ENCODE measurements at places on chromosomes 5 and 9.

DNA sequence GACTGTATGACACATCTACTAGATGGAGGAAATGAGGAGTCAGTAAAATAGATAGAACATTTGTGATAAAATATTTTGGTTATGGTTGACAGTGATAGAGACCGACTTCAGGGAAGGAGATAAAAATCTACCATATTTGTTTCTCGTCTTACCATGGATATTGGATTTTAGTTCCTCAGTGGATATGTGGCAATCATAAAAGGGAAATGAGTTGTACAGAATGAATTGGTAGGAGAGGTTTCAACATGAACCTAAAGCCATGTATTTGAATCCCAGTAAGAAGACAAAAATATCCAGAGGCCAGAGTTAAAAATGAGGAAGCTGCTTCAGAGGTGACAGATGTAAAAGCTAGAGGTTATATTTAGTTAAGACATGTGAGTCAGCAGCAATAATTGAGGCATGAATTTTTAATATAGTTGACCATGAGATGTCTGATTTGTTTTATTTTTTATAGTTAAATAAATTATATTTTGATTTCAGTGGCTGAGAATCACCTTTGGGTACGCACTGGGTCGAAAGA, 480.4 kb upstream of the TUSC1 start:
- DNase-seq: no peak

DNA sequence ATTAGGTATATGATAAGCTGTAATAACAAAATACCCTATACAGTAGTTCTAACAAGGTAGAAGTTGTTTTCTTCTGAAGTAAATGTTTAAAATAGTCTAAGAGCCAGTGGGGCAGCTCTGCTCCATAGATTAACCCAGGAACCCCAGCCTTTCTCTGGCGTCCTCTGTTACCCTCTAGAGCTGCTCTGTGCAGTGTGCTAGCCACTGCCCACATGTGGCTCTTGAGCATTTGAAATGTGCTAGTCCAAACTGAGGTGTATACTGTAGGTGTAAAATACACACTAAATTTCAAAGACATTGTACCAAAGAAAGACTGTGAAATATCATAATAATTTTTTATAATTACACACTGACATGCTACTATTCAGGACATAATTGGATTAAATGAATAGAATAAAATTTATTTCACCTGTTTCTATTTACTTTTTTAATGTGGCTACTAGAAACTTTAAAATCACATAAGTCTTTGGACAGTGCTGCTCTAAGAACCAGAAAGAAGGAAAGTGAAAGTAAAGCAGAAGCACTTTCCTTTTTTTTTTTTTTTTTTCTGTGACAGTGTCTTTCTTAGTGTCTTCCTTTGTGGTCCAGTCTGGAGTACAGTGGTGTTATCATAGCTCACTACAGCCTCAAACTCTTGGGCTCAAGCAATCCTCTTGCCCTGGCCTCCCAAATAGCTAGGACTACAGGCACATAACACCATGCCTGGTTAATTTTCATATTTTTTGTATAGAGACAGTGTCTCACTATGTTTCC, 39.3 kb downstream of the RAI14 start:
- DNase-seq: no peak

GRCh38 chr5:4095918-4096630, 500.4 kb downstream of the IRX1 start:
- DNase-seq: no peak

DNA sequence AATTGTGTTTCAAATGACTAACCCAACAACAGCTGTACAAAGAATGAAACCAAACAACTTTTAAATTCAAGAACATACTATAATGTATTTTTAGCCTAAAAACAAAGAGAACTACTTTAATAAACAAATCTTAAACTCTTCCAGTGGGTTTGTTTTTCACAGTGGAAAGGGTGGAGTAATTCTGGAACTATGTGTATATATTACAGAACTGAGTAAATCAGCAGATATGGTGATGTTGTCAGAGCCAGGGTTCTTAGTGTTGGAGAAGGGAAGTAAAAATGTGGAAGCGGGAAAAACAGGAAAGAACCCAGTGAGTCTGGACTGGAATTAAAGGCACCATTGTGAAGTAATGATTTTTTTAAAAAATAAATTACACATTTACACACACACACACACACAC, 144.9 kb downstream of the CDK5RAP2 start:
- DNase-seq: no peak

DNA sequence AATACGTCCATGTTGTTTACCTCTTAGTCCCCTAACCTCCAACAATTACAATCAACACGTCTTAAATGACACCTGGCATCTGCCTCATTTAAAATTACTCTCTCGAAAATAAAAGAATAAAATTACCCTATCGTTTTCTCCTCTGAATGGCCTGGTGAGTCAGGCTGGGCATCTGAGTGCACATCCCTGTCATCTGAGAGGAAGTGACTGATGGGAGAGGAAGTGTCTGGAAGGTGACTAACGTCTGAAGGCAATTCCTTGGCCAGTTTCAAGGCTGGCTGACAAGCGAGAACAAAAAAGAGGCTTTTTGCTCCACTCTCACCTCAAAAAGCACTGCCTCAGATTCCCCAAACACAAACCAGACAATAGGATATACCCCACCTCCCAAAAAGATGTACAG, 57.7 kb downstream of the MAPKAP1 start:
- no peak for DNase-seq

- no peak for DNase-seq
Measured at GRCh38 chr5:149015561-149015960, 47.3 kb downstream of the SH3TC2 start.

DNA sequence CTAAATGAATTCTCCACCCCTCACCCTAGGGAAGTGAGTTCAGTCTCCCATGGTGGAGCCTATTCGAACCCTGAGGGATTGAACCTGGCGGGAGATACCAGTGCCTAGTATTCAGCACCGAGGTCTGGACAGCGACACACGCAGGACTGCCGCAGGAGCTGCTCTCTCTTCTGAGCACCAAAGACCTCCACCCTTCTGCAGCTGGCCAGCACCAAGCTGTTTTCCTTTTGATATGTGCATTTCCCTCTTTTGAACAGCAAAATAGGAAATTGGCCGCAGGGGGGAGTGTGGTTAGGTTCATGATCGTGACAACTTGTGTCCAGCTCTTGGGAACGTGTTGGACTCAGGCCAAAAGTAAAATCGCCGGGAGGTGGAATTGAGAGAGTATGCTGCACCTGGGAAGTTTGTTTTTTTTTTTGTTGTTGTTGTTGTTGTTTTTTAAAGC, 1.2 kb upstream of the PCSK1 start:
- peak; percentile 88 for DNase-seq

DNA sequence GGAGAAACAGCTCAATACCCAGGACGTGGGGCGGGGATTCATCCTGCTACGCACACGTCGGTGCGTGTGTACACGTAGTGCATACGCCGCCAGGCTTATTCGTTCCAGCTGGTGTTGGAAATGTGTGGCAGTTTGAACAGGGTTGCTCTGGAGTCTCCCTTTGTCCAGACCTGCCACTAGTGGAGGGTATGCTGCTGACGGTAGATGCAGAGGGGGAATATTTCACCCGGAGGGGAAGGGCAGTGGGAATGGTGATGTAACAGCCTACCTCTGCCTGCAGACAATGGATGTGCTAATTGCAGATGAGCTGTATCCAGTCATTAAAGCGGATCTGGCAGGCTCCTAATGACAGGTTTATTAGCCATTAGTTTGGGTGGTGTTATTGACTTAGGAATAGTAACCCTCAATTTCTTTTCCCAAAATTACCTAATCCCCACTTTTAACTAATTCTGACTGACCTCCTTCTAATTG, 142.7 kb downstream of the PAX5 start:
- DNase-seq: no peak

DNA sequence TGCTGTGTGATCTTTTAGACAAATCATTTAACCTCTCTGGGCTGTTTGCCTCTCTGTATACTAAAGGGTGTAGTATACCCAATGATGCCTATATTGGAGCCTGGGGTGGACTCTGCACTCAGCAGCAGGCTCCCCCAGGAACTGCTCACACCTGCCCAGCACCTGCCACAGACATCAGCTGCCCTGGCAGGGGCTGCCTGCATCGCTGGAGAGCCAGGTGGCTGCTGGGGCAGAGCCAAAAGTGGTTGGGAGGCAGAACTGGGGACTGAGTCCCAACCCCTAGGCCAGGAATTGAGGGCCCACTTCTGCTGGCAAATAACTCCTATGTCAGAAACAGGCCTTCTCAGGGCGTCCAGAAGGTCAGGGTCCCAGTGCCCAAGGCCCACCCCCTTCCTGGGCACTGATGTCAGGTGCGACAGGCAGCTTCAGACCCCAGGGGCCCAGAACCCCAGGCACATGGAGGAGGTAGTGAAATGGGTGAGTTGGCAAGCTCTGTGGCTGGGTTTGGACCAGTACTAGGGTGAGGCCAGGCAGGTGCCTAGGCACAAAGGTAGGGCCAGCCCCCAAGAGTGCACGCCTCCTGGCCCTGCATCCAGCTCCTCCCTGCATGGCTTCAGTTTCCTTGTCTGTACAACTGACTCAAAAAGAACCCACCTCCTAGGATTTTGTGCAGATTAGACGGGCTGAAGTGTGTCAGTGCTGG, 5.8 kb downstream of the UNC5A start:
- DNase-seq: peak; percentile 87

GRCh38 chr5:75461679-75462078, 49.8 kb downstream of the CERT1 start:
- no peak for DNase-seq

DNA sequence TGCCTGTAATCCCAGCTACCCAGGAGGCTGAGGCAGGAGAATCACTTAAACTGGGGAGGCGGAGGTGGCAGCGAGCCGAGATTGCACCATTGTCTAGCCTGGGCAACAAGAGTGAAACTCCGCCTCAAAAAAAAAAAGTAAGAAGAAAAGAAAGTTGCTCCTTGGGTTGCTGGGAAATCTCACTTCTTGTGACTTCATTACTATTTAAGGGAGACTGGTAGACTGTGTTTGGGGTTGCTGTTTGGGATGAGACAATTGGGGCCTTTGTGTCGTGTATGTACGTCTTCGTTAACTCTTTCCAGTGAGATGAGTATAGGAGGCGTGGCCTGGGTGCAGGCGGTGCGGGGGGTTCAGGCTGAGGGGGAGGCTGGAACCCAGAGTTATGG, 11.6 kb downstream of the NDST1 start:
- no peak for DNase-seq

DNA sequence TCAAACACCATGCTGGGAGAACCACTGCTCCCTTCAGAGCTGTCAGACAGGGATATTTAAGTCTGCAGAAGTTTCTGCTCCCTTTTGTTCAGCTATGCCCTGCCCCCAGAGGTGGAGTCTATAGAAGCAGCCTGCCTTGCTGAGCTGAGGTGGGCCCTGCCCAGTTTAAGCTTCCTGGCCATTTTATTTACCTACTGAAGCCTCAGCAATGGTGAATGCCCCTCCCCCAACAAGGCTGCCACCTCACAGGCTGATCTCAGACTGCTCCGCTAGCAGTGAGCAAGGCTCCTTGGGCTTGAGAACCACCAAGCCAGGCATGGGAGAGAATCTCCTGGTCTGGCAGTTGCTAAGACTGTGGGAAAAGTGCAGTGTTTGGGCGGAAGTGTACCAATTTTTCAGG, 205.5 kb upstream of the PTGER4 start:
- no peak for DNase-seq

- no peak for DNase-seq
Measured at GRCh38 chr9:95082401-95083084, 235.0 kb downstream of the FANCC start.

- no peak for DNase-seq
Measured at GRCh38 chr9:81573415-81574321, 115.7 kb downstream of the TLE1 start.

DNA sequence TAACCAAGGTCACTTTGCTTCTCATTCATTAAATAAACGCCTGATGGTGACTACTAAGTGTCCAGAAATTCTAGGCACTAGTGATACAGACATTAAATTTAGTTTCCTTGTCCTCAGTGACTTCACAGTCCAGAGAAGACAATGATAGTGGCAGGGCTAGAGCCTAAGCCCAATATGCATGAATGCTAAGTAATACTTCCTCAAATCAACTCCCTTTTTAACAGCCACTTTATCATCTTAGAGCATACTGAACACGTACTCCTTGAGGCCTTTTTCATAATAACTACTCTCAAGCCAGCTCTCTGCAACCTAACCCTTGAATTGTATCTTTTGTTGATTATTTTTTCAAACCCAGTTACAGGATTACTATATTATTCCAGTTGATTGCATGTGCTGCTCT, 74.1 kb downstream of the STX17 start:
- DNase-seq: no peak

GRCh38 chr5:133032852-133033742, 6.7 kb upstream of the ZCCHC10 start:
- no peak for DNase-seq

- DNase-seq: no peak
Measured at GRCh38 chr5:318931-319601, 2.4 kb upstream of the AHRR start.

- no peak for DNase-seq
Measured at GRCh38 chr5:103374473-103374963, 116.0 kb downstream of the MACIR start.

DNA sequence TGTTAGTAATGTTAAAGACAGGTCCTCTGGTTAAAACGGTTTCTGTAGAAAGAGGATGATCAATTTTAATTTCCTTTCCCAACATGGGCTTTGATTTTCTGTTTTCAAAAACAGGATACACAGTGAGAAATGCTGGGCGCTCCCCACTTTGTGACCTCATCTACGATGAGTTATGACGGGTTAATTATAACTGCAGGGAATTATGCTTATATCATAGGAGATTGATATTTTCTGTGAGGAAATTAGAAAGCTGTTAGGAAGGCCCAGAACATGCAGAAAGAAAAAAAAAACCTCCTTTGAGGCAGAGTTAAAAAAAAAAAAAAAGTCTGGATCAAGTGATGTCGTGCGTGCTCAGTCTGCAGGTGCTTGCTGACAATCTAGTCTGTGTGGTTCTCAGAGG, 176.8 kb upstream of the OTULINL start:
- no peak for DNase-seq

DNA sequence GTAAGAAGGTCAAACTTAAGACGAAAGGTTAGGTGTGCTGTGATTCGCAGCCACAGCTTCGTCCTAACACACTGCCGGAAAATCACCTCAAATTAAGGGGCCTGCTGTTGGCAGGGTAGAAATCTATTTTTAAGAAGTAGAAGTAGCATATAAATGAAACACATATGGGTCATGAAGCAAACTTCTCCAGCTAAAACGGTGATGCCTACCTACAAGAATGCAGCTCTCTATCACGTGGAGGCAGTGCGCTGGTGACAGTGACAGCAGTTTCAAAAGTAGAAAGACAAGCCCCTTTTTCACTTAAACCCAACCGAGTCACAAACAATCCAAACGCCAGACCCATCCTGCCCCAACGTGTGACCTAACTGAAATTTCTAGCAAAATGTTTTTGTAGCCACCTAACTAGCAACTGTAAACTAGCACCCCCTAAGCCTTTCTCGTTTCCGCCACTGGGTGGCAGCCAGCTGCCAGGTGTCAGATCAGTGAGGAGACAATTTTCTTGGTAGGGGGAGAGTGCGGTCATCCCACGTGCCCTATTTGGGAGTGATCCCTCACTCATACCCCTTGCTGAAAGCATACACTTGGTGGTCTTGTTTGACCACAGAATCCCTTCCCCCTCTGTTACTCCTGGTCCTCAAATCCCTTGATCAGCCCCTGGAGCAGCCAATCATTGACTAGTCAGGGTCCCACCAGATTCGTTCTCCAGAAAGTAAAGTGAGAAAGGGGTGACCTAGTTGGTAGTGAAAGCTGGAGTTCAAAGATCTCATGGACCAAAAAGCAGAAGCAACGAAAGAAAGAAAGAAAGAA, 71.8 kb upstream of the MAMDC2 start:
- DNase-seq: peak; percentile 66
